ENCODE measurements at places on chromosomes 6 and 20. TPM values are rescaled to one million over a fixed set of nuclear protein-coding genes. Genes with fewer than 3 reads are reported as not detected.
A peak's percentile ranks its signal among the peaks of the same experiment; 100 is the strongest.

Gene REM1
- total RNA-seq, result 1.6 TPM

Gene BMP7
- total RNA-seq, result 29.3 TPM

Gene NRN1
- 12.8 TPM for total RNA-seq

Gene ARMH2
- total RNA-seq, result not detected

Gene SNX14
- total RNA-seq, result 39.5 TPM

Gene DCDC2
- total RNA-seq, result 0.05 TPM

Gene TNFRSF21
- total RNA-seq, result 24.4 TPM

Gene NKAPL
- 5.4 TPM for total RNA-seq

GRCh38 chr20:37986044-37986858 lies 47.0 kb downstream of the TTI1 start:
- no peak for DNase-seq

- DNase-seq, result no peak
Observed at GRCh38 chr20:32528905-32529670, 56.0 kb downstream of the NOL4L start.

GRCh38 chr20:63049191-63049518 lies 42.4 kb upstream of the BHLHE23 start:
- DNase-seq, result no peak

- no peak for DNase-seq
Observed at GRCh38 chr6:168013250-168013915, 15.9 kb downstream of the KIF25 start.

DNA sequence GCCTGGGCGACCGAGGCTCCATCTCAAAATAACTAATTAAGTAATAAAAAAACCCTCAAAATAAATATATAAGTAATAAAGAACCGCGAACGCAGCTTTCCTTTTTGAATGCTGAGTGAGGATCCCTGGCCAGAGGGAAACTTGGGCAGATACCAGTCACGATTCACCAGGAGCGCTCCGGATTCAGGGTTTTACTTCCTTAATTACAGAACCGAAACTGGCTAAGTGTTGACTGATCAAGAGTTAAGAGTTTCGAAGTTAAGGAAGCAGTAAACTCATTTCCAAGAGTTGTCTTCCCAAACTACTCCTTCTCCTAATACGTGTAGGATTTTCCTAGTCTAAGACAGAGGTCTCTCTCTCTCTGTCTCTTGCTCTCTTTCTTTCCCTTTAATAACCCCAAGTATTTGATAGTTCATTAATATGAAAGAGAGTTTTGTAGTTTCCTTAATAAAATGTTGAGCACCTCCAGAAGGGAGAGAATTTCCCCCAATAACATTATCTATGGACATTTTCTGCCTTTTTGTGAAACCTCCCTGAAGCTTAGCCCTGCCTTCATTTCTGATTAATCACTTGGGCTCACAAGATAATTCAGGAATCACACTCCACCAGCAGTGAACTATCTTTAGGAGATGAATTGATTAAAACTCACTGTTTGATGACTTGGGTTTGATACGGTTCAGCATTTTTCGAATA lies 61.4 kb upstream of the ZNF217 start:
- no peak for DNase-seq

GRCh38 chr6:48912503-48912902 lies 550.5 kb downstream of the MMUT start:
- DNase-seq, result no peak

DNA sequence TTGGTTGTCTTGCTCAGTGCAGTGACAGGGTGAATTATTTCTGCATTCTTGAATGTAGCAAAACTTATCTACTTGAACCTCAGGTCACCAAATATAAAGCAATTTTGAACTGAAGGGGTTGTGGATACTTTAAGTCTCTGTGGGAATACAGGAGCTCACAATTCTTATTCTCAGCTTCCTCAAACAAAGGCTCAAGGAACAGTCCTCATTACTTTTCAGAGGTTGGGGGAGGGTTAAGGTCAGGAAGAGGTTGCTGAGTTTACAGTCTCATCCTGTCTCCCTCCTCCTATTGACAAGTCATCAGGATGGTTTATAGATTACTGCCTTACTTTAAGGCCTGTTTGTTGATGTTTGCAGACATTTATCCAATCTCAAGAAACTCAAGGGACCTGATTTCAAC lies 143.6 kb upstream of the SPACA1 start:
- DNase-seq, result no peak

- no peak for DNase-seq
Observed at GRCh38 chr20:14924433-14924832, 587.0 kb upstream of the FLRT3 start.

DNA sequence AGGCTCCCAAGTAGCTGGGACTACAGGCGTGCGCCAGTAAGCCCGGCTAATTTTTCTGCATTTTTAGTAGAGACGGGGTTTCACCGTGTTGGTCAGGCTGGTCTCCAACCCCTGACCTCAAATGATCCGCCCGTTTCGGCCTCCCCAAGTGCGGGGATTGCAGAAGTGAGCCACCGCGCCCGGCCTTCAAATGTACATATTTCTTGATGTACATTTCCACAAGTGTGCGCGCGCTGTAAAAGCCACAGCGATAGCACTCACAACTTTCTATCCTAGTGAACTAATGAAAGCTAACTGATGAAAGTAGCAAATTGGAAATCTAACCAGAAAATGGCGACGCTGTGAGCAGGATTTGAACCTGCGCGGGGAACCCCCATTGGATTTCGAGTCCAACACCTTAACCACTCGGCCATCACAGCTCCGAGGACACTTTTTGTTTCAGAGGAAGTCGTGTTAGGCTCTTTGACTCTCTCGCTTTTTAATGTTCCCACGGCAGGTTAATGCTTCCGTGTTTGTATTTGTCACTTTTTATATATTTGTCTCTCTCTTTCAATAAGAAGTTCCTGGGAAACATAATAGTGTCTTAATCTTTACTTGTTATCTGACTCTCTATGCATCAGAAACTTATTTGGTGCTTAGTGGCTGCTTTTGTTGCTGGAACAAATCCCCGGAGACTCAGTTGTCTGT lies 199.4 kb upstream of the ZNF184 start:
- DNase-seq, result no peak

DNA sequence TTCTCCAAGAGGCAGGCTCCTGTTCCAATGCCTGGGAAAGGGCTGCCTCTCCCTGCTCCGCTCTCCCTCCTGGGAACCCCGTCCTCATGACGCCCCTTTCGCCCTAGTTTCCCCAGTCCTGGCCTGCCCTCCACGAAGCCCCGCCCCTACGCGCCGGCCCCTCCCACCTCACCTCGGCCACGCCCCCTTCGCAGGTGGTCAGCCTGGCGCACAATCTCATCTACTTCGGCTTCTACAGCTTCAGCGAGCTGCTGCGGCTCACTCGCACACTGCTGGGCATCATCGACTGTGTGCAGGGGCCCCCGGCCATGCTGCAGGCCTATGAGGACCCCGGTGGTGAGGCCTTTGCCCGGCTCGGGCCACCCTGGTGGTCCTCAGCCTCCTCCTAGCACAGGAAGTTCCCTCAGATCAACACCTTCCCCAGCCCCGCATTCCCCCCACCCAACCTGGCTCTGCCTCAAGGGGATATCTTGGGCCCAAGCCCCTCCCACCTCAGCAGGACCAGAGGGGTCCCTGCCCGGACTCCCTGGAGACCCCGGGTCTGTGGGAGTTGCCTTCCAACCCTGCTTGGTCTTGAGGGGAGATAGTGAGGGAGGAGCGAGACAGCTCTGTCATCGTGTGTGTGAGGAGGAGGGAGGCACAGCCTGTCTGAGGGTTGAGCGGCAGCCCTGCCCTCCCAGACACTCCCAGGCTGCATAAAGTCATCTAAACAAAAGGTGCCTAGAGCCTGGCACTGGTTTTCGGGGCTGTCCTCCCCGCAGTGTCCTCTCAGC lies 40.3 kb downstream of the UQCC2 start:
- DNase-seq, result no peak

GRCh38 chr6:148972481-148972880 lies 225.7 kb downstream of the UST start:
- DNase-seq, result no peak

GRCh38 chr20:35344354-35344837 lies 52.2 kb upstream of the FAM83C start:
- peak; percentile 76 for DNase-seq

DNA sequence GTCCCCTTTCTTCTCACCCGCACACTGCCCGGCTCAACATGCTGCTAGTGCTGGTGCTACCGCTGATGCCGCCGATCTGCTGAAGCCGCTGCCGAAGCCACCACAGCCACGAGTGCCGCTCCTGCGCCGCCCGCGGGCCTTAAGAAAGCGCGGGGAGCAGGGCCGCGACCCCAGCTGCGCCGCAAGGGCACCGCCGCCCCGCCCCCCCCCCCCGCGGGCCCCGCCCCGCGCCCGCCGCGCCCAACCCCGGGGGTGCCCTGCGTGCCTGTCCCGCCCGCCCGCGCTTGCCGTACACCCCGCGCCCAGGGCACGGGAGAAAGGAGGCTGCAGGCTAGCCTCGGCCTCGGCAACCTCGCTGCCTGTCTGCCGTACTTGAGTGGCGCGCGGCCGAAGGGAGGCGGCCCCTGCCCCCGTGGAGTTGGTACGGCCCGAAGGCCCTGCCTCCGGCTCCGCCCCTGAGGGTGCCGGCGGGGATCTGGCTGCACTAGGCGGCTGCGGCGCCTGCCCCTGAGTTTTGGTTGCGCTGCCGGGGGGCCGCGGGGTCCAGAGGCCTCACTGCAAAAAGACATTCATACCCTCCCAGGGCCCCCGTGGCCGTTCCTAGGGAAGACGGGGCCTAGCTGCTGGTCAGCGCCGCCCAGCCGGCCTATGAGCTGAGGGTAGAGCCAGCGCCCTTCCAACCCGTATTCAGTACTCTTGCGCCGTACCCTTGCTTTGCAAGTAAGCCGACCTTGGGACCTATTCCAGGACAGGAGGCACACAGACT lies at the start of gene SOD2:
SOD2 (minus strand) TSS at position 114 of the 766 bp plus-strand sequence; CDS start at position 40, 74 bp downstream.
- peak; percentile 88 for DNase-seq

GRCh38 chr20:47543006-47543431 lies 41.3 kb downstream of the NCOA3 start:
- DNase-seq, result no peak

DNA sequence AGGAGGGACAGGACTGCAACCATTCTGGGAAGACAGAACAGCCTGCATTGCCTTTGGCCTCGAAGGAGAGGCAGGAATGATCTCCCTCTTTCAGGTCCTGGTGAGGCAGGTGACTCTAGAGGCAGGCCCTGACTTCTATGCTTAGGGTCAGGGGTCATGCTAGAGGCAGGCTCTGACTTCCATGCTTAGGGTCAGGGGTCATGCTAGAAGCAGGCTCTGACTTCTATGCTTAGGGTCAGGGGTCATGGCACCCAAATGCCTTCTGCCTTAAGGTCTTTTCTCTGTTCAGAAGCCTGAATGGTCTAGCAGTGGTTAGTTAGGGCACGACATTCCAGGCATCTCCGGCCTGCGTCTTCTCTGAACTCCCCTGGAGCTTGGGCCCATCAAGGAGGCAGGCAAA lies 35.1 kb upstream of the AAR2 start:
- no peak for DNase-seq

- DNase-seq, result no peak
Observed at GRCh38 chr6:118502169-118502568, 45.9 kb upstream of the PLN start.

DNA sequence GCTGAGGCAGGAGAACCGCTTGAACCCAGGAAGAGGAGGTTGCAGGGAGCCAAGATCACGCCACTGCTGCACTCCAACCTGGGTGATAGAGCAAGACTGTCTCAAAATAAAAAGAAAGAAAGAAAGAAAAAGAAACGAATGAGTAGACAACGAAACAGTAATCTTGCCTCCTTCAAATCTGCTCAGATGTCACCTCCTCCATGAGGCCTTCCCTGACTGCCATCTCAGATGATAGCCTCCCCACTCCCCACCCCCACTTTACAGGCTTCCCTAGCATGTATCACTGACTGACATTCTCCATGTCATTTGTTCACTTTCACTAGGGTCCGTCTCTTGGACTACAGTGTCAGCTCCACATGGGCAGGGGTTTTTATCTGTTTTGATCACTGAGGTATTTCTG lies 36.4 kb downstream of the C20orf203 start:
- DNase-seq, result no peak

DNA sequence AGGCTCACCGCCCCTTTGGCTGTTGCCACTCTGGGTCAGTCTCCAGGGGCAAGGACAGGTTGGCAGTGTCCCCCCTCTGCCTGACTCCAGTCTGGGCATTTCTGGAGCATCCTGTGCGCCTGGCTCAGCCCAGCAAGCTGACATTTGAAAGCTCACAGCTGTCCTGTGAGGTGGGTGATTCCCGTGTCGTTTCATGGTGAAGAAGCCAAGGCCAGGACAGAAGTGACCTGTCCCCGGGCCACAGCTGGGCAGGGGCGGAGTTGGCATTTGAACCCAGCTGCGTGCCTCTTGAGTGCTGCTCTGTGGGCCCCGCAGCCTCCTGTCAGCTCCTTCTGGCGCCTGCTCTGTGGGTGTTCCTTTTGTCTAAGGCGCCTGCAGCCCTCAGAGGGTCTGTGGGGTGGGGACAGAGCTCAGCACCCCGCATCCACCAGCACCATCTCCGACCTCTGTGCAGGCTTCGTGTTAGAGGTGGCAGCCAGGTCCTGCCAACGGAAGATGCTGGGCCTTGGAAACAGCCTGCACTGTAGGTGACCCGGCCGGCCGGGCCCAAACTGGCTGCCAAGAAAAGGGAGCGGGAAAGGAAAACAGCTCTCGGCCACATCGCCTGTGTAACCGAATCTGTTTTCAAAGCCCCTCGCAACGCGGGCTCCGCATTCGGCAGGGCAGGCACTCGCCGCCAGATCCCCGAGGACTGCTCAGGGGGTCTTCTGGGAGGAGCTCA lies 5.8 kb upstream of the GATA5 start:
- no peak for DNase-seq
